ENCODE measurements at places on chromosomes 4 and X.

- DNase-seq, result peak; percentile 10
Observed at GRCh38 chrX:49627086-49627777, 28.4 kb downstream of the GAGE1 start.

- no peak for DNase-seq
Observed at GRCh38 chr4:148420397-148420796, 21.8 kb downstream of the NR3C2 start.

GRCh38 chr4:17324386-17324830 is 187.5 kb downstream of the QDPR start:
- DNase-seq, result peak; percentile 76

DNA sequence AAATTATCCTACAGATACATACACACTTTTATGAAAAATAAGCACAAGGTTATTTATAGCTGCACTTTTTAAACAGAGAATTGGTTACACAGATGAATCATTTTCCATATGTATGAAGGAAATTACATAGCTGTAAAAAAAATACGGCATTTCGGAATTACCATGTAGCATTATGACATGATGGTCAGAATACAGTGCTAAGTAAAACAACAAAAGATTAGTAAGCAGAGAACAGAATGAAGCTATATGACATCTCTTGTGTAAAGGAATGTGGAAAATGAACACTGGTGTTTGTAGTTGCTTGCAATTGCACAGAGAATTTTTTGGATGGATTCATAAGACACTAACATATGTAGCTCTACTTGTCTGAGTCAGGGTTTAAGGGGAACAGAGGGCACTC is 1222.0 kb upstream of the PRKX start:
- DNase-seq, result no peak

GRCh38 chr4:114562176-114562904 is 36.3 kb upstream of the UGT8 start:
- DNase-seq, result no peak

- peak; percentile 13 for DNase-seq
Observed at GRCh38 chrX:114619874-114620273, 36.0 kb downstream of the HTR2C start.

GRCh38 chrX:85140964-85141363 is 102.6 kb downstream of the SATL1 start:
- no peak for DNase-seq

DNA sequence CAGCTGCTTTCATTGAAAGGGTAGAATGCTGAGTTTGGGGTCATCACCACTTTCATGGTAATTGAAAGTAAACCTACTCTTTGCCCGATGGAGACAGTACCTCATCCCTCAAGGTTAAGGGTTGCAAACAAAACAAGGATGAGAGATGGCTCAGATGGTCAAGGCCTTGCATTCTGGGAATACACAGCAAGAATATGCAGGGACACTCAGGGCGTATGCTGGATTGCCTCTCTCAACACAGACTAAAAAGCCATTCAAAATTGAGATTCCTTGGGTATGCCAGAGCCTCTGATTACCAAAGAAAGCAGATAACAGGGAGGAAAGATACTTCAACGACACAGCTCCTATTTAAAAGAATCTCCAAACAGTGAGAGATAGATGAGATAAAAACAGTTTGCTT is 310.4 kb downstream of the ARAP2 start:
- no peak for DNase-seq

- DNase-seq, result no peak
Observed at GRCh38 chrX:47596256-47596655, 14.0 kb downstream of the TIMP1 start.

DNA sequence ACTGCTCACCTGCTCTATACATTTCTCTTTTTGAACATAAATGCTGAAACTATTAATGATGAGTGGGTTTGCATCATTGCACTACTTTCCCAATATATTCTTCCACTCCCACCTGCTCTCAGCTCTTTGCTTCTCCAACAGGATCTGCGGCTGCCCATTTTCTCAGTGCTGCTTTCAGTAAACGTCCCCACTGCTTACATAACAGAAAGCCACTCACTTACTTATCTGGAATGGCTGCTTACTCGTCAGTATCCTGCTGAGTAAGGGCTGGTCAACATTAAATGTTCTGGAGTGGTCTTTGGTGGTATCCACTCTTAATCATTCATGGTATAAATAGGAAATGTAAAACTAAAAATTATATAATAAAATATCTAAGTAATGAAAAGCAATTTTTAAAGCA is 112.8 kb upstream of the HPF1 start:
- DNase-seq, result no peak

DNA sequence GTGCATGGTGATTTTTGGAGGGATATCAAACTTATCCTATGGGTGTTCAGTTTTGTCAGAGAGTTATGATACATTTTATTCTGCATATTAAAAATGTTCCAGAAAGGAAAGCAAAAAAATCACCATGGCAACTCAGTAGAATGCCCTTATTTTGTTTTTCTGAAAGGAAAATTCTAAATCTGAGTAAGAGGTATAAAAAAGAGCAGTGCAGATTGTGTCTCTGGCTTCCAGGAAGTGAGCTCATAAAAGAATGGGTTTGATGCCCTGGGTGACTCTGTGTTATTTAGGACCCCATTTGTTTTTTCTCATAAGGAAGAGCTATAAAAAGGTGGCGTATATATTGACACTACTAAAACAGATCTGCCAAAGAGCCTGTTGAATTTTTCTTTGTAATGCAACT is 128.8 kb downstream of the UCHL1 start:
- no peak for DNase-seq

- DNase-seq, result peak; percentile 94
Observed at GRCh38 chr4:153137159-153137558, 67.1 kb upstream of the TRIM2 start.

DNA sequence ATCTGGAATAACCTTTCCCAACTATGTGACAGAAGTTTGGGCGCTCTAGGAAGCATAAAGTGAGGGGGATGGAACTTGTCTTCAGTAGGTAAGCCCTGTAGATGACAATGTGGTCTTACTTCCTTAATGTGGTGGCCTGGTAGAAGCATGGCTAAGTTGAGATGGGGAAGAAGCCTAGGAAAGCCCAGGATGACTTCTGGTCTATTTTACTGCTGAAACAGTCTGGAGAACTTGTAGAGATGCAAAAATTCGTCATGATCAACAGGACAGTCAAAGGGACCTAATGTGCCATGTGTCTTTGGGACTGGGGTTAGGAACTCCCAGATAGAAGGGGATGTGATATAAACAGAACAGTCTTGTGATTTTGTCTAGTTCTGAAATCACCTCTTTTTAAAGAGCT is 40.8 kb downstream of the CCNG2 start:
- no peak for DNase-seq

DNA sequence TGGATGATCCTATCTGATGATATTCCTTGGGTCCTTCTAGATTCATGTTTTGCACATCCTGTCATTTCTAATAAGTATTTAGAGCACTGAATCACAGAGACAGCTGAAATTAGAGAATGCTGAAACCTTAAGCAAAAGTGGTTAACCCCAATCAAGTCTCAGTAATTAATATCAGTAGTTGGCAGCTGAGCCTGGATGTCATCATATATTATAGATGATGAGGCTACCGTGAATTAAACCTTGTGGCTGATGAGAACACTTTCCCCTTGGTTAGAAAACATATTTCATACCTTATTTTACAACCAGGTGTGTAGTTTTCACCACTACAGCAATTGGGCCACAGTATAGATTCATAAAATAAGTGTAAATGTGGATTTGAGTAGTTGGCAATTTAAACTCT is 499.0 kb downstream of the PDGFC start:
- no peak for DNase-seq

- no peak for DNase-seq
Observed at GRCh38 chrX:138742217-138742616, 30.7 kb upstream of the FGF13 start.

DNA sequence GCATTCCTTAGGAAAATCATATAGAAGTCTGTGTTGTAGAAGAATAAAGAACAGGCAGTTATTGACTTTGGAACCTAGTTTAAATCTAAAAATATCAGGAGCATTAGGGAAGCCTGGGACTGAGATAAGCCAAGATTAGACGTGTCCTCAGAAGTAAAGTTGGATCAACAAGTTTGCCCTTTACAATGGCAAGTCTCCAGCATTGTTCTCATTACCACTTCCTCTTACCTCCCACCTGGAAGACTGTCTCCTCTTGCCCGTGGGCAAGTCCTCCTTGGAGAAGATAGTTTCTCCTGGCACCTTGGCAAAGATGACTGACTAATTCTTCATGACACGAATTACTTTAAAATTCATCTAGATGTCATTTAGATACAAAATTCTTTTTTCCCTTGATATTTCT is 37.8 kb downstream of the CNKSR2 start:
- DNase-seq, result no peak

GRCh38 chr4:108068442-108068841 is 78.8 kb downstream of the HADH start:
- no peak for DNase-seq

DNA sequence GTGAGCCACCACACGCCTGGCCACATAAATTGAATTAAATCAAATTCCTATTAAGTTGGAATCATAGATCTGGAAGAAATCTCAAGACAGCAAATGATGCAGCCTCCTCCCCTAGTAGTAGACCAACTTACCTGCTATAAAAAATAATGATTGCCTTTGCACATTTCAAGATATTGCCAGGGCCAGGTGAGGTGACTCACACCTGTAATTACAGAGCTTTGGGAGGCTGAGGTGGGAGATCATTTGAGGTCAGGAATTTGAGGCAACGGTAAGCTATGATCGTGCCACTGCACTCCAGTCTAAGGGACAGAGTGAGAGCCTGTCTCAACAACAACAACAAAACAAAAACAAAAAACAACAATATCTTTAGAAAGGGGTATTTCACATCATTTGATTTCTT is 17.0 kb upstream of the WWC2 start:
- DNase-seq, result no peak

DNA sequence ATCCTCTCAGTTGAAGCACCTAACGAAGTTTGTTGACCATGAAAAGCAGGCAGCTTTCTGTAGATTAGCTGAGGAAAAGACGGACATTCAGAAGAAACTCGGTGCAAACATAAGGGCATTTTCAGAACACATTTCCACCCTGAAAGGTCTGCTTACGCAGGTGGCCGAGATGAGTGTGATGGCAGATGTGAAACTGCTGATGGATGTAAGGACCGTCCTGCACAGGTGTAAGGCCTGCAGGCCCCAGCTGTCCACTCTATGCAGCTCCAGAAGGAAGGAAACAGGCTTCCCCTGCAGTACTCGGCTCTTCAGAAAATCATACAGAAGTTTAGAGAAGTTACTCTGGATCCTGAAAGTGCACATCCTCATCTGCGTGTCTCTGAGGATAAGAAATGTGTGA is 20.8 kb upstream of the TRIM60 start:
- DNase-seq, result no peak

DNA sequence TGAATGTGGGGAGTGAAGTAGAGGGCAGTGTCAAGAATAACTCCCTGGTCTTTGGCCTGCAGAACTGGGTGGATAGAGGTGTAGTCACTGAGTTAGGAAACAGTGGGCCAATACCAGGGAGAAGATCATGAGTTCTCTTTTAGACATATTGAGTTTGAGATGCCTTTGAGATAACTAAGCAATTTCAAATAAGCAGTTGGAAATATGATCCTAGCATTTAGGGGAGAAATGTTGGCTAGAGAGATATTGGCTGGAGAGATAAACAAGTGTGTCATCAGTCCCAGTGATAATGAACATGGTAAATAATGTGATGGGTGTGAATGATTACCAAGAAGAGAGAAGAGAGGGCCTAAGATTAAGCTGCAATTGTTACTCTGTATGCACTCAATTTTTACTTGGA is 95.3 kb upstream of the HPRT1 start:
- no peak for DNase-seq

DNA sequence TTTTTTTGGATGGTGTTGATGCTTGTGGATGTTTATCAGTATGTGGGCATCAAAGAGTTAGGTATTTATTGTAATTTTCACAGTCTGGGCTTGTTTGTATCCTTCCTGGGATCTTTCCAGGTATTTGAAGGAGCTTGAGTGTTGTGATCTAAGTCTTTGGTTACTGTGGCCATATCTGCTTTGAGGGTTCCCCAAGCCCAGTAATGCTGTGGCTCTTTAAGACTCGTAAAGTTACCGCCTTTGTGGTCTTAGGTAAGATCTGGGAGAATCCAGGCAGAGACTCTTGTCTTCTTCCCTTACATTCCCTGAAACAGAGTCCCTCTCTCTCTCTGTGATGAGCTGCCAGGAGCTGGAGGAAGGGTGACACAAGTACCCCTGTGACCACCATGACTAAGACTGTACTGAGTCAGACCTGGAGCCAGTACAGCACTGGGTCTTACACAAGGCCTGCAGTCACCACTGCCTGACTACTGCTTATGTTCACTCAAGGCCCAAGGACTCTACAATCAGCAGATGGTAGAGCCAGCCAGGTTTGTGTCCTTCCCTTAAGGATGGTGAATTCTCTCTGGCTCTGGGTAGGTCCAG is 62.2 kb downstream of the FMR1NB start:
- peak; percentile 40 for DNase-seq

GRCh38 chrX:26762253-26762652 is 546.3 kb downstream of the MAGEB5 start:
- DNase-seq, result no peak

DNA sequence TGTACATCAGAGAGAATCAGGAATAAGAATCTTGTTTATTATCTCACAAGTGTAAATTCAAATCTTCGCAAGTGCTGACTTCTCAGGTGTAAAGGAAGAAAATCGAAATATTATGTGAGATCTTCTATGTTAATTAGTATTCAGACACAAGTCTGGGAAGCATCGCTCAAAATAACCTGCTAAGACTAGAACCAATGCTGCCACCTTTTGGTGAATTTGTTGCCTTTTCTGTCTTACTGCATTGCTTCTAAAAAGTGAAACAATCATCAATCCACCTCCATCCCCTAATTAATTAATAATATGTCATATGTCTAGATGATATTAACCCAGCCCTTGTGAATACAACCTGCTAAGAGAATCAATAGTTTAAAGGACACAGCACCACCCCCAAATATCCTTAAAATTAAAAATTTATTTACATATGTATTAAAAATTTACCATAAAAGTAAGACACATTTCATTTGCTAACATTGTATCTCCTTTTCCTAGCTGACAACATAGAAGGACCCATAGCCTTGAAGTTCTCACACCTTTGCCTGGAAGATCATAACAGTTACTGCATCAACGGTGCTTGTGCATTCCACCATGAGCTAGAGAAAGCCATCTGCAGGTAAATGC is 3.5 kb downstream of the EPGN start:
- peak; percentile 30 for DNase-seq

DNA sequence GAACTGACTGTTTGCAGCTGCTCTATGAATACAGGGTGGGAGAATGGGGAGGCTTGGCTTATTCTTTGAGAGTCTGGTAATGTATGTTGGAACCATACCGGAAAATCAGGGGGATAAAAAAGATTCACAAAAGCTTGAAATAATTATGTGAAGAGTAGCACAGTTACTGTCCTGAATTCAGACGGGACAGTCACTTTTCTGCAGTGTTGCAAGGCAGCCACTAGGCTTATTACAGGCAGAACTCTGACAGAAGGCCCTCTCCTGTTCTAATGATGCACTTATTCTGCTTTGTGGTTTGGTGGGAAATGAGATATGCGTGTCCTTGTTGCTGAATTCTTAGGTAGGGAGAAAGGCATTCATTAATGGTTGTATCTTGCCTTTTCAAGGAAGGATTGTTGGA is 37.2 kb downstream of the GUCY1B1 start:
- DNase-seq, result peak; percentile 53

- peak; percentile 70 for DNase-seq
Observed at GRCh38 chr4:118969359-118969758, 80.7 kb downstream of the SYNPO2 start.

All from AG20443 (cell line).